ENCODE measurements at places on chromosomes 1 and 21. TPM values are rescaled to one million over a fixed set of nuclear protein-coding genes. Genes with fewer than 3 reads are reported as not detected.

DNA sequence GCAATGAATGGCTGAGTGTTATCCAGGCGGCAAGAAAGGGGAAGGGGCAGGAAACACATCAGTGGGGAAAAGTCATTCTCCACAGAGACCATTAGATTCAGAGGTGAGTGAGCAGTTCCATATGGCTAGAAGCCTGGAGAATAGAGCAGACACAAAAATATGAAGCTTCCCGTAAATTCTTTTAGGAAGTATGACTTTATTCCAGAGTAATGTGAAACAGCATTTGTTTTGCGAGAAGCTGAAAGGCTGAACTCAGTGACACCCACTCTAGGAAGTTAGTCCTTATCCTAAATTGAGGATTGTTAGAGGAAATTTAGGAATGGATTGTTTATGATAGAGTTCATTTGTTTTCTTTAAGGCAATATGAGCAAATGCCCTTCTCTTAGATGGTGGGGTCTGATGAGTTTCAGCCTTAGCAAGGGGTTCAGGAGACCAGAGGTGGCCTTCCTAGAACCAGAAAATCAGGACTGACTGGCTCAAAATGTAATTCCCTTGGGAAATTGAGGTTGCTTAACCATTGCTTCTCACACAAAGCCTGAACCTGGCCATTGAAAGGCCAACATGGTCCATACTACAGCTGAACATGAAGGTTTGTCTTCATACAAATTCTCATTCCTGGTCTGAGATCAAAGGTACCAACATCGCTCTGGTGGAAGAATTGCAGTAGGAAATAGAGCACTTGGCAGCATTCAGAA, 167.5 kb downstream of the TPR start:
- H3K27me3 ChIP-seq: no peaks in the 10 kb centered on the region
- no peak overlapping the region for H3K27ac ChIP-seq
- no peaks in the 10 kb centered on the region for H3K4me1 ChIP-seq

DNA sequence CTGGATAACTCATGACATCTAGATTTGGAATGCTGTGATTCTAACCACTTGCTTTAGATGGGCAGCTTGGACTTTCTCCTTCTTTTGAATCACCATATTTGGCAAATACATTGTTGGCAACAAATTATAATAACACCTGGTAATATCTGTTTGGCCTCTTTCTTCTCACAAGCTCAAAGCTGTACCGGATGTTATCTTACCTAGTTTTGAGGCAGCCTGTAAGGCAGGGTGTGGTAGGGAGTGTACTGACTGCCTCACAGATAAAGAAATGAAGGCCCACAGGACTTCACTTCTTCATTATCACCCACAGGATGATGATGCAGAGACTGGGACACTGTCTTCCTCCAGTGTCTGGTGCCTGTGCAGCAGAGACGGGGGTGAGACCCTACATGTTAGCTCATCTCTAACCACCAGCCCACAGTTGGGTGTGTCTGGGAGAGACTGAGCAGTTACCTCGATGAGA, 28.5 kb downstream of the TUFT1 start:
- H3K27me3 ChIP-seq: no peaks in the 10 kb centered on the region
- H3K4me3 ChIP-seq: no peak overlapping the region
- peaks cover 7% of the 10 kb centered on the region for H3K4me1 ChIP-seq
- H3K27ac ChIP-seq: peak overlapping the region; percentile 44
- H3K36me3 ChIP-seq: no peaks in the 10 kb centered on the region

GRCh38 chr1:21914880-21915640, 22.1 kb downstream of the HSPG2 start:
- H3K4me3 ChIP-seq: no peak overlapping the region
- no peaks in the 10 kb centered on the region for H3K27me3 ChIP-seq
- peak overlapping the region; percentile 69 for H3K27ac ChIP-seq
- DNase-seq: no peak
- H3K36me3 ChIP-seq: no peaks in the 10 kb centered on the region

DNA sequence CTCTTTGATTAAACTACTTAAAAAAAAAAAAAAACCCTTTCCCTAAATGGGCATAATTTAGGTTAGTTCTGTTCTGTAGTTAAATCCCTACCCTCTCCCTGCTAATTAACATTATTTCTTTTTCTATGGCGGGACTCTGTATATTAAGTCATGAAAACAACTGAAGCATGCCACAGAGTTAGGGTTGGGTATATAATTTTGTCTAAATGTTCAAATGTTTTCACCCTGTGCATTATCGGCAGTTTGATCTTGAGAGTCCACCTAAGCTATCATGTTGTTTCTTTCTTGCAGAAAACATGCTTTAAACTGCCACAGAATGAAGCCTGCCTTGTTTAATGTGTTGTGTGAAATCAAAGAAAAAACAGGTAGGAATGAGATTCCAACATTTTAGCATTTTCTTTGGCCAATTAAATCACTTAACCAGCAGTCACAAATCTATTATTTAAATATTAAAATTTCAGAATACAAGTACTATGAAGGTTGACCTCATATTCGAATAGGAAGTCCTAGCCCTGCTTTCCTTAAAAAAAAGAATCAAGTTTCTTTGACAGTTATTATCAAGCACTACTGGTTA, 4.0 kb downstream of the PBX1 start:
- no peaks in the 10 kb centered on the region for H3K4me1 ChIP-seq
- H3K27ac ChIP-seq: no peak overlapping the region
- H3K27me3 ChIP-seq: no peaks in the 10 kb centered on the region

GRCh38 chr1:219582296-219582695, 30.6 kb downstream of the ZC3H11B start:
- H3K36me3 ChIP-seq: no peaks in the 10 kb centered on the region
- no peak overlapping the region for H3K4me3 ChIP-seq
- no peaks in the 10 kb centered on the region for H3K27me3 ChIP-seq

DNA sequence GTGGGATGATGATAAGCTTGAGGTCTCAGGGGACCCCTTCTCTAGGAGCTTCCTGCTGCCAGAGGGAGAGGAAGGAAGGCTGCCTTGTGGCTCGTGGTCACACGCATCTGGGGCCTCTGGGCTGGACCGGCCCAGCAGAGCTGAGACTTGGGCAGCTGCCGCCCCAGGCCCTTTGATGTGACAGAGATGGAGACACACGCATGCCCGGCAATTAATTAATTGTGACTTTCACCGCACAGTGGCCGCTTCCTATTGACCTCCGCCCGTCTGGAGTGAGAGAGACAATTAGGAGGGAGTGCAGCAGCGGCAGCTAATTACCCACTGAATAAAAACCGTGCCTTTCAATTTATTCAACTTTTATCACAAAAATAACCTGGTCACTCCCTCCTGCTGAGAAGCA, 16.6 kb upstream of the C1QA start:
- no peak overlapping the region for H3K4me3 ChIP-seq
- H3K36me3 ChIP-seq: no peaks in the 10 kb centered on the region
- peaks cover 13% of the 10 kb centered on the region for H3K27me3 ChIP-seq
- H3K27ac ChIP-seq: no peak overlapping the region
- no peak for DNase-seq

The ARV1 gene
- 39.6 TPM for total RNA-seq

The MTARC2 gene
- total RNA-seq: 28.1 TPM

- no peaks in the 10 kb centered on the region for H3K4me1 ChIP-seq
- H3K27ac ChIP-seq: no peak overlapping the region
- H3K4me3 ChIP-seq: no peak overlapping the region
- no peaks in the 10 kb centered on the region for H3K27me3 ChIP-seq
- H3K36me3 ChIP-seq: no peaks in the 10 kb centered on the region
These were observed 20.1 kb upstream of the SLC44A5 start for GRCh38 chr1:75630998-75631397.

The FAM177B gene
- total RNA-seq: 19.5 TPM

DNA sequence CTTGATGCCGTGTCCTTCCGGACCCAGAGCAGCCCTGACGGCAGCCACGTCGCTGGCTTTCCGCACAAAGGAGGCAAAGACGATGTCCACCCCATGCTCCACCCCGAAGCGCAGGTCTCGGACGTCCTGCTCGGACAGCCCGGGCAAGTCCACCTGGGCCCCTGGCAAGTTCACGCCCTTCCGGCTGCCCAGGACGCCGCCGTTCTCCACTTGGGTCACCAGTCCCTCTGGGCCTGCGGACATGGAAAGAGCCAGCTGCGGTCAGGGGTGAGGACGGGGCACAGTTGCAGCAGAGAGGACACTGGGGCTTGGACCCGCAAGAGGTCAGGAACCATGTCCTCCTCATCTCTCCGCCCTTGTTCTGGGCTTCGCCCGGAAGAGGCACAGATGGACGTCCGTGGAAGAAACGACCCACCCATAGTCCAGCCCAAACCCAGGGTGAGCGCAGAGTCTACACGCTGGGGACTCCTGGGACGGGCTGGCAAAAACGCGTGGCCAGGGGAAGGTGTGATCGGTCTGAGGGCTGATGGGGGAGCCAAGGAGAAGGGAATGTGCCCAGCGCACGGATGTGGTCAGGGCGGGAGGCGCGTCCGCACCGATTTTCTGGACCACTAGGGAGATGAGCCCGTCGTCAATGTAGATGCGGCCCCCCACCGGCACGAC, 6.6 kb downstream of the PKLR start:
- peaks cover 11% of the 10 kb centered on the region for H3K27me3 ChIP-seq
- no peak overlapping the region for H3K27ac ChIP-seq
- DNase-seq: no peak
- no peaks in the 10 kb centered on the region for H3K36me3 ChIP-seq

DNA sequence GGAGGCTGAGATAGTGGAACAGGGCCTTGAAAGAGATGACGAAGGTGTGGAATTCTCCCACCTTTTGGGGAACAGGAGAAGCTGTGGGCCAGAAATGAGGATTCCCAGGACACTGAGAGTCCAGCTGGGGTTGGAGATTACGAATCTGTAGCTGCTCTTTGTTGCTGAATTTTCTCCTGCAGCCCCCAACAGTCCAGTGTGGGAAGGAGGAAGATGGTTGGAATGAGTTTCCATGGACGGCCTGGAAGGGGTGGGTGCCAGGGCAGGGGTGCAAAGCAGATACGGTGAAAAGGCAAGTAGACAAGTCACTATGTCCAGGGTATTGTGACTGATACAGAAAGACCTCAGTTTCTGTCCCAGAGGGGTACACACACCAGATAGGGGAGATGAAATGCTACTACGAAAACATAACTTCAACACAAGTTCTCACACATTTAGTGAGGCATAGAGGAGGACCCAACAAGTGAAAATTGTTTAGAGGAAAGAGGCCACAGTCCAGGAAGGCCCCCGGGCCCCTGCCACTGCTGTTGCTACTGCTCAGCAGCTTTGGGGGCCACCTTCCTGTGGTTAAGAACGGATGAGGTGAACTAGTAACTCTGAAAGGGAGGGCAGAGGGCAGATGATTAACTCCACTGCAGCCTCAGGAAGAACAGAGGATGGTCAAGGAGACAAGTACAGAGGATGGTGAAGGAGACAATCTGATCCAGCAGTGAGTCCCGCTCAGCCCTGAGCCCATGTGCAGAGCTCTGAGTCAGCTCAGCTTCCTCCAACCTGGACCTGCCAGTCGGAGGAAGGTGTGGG, 7.3 kb downstream of the CD244 start:
- H3K27me3 ChIP-seq: no peaks in the 10 kb centered on the region
- DNase-seq: no peak
- no peak overlapping the region for H3K4me3 ChIP-seq
- H3K27ac ChIP-seq: no peak overlapping the region
- H3K36me3 ChIP-seq: no peaks in the 10 kb centered on the region
- H3K4me1 ChIP-seq: no peaks in the 10 kb centered on the region

GRCh38 chr1:27356619-27357280, 10.0 kb downstream of the MAP3K6 start:
- peak; percentile 90 for DNase-seq
- no peaks in the 10 kb centered on the region for H3K36me3 ChIP-seq
- H3K27ac ChIP-seq: peak overlapping the region; percentile 26
- peaks cover 13% of the 10 kb centered on the region for H3K4me1 ChIP-seq
- H3K27me3 ChIP-seq: no peaks in the 10 kb centered on the region
- H3K4me3 ChIP-seq: peak overlapping the region; percentile 14

The MATN1 gene
- not detected for total RNA-seq

DNA sequence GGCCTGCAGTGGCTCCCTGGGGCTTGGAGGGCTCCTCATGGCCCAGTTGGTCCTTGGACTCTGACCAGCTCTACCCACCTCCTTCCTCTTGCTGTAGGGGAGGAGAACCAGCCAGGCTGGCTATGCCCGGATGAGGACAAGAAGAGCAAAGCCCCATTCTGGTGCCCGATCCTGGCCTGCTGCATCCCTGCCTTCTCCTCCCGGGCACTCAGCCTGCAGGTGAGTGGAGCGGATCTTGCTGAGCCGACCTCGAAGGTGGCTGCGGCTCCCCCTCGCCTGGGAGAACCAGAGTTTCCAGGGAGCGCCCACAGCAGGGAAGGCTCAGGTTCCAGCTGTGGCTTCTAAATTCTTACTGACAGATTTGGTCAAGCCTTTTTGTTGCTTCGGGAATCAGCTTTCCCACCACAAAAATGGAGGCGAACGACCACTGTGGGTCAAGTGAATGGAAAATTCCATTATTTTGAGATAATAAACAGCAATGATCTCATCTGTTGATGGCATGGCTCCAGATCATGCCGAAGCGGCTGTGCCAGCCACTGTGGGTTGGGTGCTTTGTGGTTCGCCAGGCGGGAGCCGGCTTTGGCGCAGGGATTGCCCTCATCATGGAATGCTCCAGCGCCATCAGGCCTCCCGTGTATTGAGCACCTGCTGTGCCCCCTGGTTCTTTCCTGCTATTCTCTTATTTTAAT, 106.5 kb upstream of the ACTL8 start:
- H3K27me3 ChIP-seq: no peaks in the 10 kb centered on the region
- H3K4me3 ChIP-seq: no peak overlapping the region
- H3K36me3 ChIP-seq: peaks cover 14% of the 10 kb centered on the region
- H3K4me1 ChIP-seq: no peaks in the 10 kb centered on the region

- DNase-seq: no peak
- H3K36me3 ChIP-seq: no peaks in the 10 kb centered on the region
- no peaks in the 10 kb centered on the region for H3K27me3 ChIP-seq
- peaks cover 5% of the 10 kb centered on the region for H3K4me1 ChIP-seq
- H3K4me3 ChIP-seq: no peak overlapping the region
- peak overlapping the region; percentile 26 for H3K27ac ChIP-seq
These were observed 45.1 kb downstream of the ATP2B4 start for GRCh38 chr1:203671521-203672278.

- H3K4me1 ChIP-seq: no peaks in the 10 kb centered on the region
- no peak overlapping the region for H3K27ac ChIP-seq
These were observed 3.8 kb upstream of the AADACL3 start for GRCh38 chr1:12712076-12712475.

GRCh38 chr1:173062150-173062938, 11.6 kb upstream of the TNFSF18 start:
- no peaks in the 10 kb centered on the region for H3K36me3 ChIP-seq
- DNase-seq: no peak
- H3K4me3 ChIP-seq: no peak overlapping the region
- H3K4me1 ChIP-seq: no peaks in the 10 kb centered on the region
- no peak overlapping the region for H3K27ac ChIP-seq
